ENCODE measurements at places on chromosomes 6 and 20.

- no peak for DNase-seq
Observed at GRCh38 chr20:55626716-55627115, 378.6 kb downstream of the CBLN4 start.

GRCh38 chr6:157823001-157823527 is at the start of gene SNX9:
TSS of gene SNX9 (plus strand) at chr6:157823246. CDS start at chr6:157823435, 189 bp downstream.
- DNase-seq: peak; percentile 74

GRCh38 chr20:19531446-19531845 is 226.6 kb upstream of the RIN2 start:
- no peak for DNase-seq

DNA sequence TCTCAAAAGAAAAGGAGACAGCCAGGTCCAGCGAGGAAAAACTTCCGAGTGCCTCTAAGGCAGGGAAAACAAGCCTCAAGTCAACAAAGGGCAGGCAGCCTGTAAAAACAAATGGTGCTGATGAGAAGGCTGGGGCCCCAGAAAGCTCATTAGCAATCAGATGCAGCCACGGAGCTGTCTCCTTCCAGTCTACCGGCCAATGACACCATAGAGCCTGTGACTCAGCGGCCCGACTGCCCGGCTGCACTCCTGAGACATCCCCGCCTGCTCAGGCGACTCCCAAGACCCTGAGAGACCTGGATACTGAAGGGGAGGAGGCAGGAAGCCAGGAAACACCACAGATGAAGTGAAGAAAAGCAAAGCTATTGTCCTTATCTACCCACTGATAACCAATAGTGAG is 120.1 kb upstream of the HDDC2 start:
- peak; percentile 6 for DNase-seq

GRCh38 chr6:170049641-170050561 is 241.0 kb downstream of the DLL1 start:
- no peak for DNase-seq

DNA sequence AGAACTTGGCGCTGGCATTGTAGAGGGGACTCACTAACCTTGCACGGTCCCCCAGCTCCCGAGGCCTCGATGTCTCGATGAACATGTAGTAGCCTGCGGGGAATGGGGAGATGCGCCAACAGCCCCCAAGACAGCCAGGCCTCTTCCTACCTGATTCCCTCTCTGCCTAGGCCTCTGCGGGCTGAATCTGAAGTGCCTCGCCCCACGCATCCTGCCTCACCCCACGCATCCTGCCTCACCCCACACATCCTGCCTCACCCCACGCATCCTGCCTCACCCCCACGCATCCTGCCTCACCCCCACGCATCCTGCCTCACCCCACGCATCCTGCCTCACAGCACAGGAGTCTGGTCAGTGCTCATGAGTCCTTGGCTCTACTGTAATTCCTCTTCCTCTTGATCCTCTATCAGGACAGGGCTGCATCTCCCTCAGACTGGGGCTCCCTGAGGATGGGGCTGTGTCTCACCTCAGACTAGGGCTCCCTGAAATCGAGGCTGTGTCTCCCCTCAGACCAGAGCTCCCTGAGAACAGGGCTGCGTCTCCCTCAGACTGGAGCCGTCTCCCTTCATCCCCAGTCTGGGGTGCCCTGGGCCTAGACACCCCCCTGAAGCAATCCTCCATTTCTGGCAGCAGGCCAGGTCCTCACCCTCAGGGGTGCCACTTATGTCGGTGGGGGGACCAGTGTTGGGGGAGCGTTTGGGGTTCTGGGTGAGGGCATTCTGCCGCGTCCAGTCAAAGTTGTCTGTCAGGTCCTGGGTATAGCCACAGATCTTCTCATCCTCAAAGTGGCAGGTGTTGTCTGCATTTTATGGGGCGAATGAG is 53.6 kb downstream of the MDGA1 start:
- DNase-seq: no peak

DNA sequence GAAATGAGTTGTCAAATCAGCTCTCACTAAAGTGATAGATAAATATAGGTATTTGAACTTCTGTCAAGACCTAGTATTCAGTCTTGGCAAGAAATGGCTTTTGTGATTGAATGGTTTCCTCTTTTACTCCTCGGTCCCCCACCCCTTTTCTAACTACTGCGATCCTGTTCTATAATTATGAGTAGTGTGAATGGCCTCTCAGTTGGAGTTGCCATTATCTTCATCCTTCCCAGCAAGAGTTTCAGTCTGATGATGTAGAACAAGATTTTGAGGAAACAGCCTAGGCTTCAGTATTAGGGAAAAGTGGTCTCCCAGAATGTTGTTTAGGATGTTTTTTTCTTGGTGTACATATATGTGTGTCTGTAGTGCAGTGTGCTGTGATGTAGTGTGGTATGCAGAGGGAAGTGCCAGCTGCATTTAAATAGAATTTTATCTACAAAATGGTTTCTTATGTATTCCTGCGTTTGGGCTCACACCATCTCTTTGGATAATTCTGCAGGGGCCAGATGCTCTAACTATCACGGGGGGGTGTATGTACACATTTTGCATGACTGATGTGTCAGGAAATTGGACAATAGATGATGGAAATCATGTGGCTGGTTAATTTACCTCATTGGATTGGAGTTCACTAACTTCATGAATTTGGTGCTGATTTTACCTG is 180.1 kb upstream of the MMS22L start:
- DNase-seq: no peak

- DNase-seq: no peak
Observed at GRCh38 chr6:170010665-170011203, 259.3 kb downstream of the ERMARD start.

- no peak for DNase-seq
Observed at GRCh38 chr6:55438203-55438602, 110.9 kb downstream of the GFRAL start.

GRCh38 chr6:80638213-80639055 is 532.0 kb downstream of the BCKDHB start:
- DNase-seq: peak; percentile 72

DNA sequence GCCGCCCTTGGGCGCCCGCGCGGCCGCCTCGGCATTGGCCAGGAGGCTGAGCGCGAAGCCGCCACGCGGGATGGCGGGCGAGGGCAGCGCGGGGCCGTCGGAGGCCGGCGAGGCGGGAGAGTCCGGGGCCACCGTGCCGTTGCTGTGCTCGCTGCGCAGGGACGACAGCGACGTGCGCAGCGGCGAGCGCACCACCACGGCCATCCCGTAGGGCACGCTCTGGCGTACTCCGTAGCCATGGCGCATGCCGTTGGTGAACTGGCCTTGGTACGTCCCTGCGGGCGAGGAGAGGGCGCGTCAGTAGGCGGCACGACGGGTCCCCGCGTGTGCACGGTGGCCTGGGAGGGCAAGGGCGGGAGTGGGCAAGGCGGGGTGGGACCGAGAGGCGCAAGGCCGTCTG is 26.9 kb downstream of the JPH2 start:
- no peak for DNase-seq

- DNase-seq: no peak
Observed at GRCh38 chr6:39215640-39216158, 13.6 kb downstream of the KCNK5 start.

DNA sequence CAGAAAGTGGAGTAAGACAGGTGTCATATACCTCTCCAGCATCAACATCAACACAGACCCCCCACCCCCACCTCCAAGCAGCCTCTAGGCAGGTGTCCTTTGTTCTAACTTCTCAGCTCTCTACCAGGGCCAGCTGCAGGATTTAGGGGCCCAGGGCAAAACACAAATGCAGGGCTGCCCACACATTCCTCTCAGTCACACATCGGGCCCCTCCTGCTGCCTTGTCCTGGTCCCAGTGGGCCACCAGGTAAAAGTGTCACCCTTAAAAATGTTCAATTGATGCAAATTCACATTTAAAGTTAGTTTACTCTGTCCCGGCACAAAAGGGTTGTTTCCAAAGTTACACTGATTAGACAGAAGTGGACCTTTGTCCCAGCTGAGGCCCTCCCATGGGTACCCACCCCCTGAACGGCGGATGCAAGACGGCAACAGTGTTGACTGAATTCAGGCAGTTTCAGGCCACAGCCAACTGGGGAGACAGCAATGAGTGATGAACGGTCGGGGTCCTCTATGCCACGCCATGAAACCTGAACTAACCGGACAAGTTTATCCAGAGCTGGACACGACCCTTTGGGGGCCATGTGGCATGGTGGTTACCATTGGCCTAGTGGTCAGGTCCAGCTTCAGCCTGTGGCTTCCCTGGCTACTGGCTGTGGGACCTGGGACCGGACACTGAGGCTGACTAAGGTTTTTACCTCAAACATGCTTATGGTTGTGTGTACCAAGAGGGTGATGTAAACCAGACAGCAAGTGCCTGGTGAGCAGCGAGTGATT is 52.2 kb upstream of the UNC93A start:
- no peak for DNase-seq

DNA sequence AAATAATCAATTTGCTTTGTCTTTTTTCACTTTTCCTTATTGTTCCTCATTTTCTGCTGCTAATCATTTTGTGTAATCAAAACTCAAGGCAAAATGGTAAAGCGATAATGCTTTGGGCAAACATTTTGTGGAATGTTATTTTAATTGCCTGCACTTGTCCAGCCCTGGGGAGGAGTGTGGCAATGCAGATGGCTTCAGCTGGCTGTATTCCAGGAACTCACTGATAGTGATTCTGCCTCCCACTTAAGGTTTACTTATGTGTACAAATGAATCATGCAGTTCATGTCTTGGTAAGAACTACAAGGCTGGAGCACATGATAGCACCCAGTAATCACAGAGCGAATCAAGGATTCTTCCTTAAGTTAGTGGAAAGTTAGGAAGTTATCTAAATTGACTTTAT is 107.8 kb downstream of the COL19A1 start:
- peak; percentile 46 for DNase-seq

DNA sequence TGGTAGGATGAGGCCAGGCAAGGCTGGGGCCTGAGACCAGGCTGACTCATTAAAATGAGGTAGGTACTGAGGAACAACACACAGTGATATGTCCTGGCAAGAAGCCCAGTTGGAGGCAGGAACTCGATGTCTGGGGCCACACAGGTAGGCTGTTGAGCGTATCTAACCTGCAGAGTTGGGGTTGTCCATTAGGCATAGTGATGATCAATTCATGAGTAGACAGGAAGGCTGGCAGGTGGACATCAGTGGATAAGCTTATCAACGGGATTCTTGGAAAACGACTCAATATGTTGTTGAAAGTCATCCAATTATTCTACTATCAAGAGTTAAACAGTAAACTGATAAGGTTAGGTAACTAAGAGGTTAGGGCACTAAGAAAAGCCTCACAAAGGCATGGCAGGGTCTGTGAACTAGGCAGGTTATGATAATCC is 193.2 kb upstream of the COL21A1 start:
- no peak for DNase-seq

GRCh38 chr20:21500599-21500998 is 13.3 kb downstream of the NKX2-2 start:
- DNase-seq: no peak

GRCh38 chr6:530425-530824 is 126.5 kb downstream of the HUS1B start:
- DNase-seq: no peak

GRCh38 chr6:26536571-26537159 is 1.5 kb upstream of the HMGN4 start:
- peak; percentile 48 for DNase-seq

DNA sequence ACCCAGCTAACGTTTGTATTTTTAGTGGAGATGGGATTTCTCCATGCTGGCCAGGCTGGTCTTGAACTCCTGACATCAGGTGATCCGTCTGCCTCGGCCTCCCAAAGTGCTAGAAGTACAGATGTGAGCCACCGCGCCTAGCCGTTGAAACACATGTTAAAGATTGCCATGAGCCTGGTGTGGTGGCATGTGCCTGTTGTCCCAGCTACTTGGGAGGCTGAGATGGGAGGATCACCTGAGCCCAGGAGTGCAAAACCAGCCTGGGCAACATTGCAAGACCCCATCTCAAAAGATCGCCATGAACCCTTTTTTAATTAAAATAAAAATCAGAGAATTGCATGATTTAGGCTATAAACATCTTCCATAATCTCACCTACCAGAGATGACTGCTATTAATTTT is 2.7 kb downstream of the EFCAB8 start:
- no peak for DNase-seq

DNA sequence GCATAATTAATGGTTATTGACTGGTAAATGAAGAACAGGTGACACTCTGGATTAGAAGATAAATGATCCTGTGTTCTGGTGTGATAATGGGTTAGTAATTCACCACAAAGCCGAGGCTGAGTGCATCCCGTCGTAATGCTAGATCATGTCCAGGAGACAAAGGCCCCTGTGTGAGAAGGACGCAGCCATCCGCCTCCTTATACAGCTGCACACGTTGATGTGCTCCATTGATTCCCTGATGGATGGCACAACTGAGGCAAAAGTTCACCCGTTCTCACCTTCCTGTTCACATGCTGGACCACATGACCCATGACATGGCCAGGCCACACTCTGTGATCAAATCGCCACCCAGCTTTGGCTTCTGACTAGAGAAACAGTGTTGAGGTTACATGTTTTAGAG is 136.1 kb downstream of the FOXC1 start:
- DNase-seq: no peak

DNA sequence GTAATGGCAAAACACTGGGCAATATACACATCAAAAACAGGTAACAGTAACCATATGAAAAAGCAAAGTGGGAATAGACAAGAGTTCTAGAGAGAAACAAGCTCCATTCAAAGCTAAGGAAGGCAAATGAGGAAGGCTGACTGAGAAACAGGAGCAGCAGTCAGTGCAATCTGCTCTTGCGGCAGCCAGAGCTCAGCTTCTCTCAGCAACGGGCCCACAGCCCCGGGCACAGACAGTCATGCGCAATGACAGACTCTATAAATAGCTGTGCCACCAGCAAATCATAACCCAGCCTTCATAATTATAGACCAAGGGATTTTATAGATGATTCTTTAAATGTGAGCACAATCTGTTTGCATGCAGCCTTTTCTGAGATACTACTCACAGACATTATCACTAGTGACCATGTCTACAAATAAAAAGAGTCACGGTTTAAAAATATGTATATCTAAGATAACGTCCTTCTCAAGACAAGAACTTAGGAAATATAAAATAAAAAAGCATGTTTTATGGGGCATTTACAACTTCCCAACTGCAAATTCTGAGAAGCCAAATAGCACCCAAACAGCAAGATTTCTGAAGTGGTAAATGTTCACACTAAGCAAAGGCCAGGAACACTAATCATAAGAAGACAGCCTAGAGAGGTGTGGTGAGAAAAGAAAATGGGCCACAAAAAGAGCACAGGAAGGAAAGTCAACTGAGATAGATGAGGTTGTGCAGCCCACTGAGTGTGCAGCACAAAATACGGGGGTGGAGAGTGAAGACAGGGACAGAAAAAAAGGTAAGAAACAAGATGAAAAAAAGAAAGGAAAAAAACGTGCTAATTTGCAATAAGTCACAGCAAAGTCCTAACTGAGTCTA is 39.9 kb upstream of the BEND6 start:
- DNase-seq: no peak

DNA sequence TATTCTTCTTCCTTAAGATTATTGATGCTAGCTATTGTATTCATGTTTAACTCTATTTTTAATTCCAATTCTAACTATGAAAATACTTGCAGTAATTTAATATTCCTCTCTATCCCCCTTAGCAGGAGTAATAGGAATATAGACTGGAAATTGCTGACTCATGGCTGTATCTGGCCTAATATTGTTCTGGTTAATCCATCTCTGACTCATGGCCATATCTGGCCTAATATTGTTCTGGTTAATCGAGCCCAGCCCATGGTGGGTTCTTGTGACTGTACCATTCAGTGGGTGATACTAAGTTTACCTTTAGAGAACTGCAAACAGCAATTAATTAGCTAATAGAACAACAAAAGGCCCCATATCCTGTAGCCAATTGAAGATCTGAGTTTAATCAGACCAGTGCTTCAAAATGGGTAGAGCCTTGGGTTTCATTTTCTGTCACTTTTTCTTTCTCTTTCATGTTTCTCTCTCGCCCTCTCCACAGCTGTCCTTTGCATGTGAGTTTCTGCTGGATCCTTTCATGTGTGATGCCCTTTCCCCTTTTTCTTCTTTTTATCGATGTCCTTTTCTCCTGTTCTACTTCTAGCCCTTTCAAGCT is 50.6 kb downstream of the SLC22A3 start:
- peak; percentile 49 for DNase-seq
